Right atrium auricular region (tissue), 2 donors: ENCODE measurements at places on chromosomes 3 and 15. TPM values are rescaled to one million over a fixed set of nuclear protein-coding genes. Genes with fewer than 3 reads are reported as not detected.

DNA sequence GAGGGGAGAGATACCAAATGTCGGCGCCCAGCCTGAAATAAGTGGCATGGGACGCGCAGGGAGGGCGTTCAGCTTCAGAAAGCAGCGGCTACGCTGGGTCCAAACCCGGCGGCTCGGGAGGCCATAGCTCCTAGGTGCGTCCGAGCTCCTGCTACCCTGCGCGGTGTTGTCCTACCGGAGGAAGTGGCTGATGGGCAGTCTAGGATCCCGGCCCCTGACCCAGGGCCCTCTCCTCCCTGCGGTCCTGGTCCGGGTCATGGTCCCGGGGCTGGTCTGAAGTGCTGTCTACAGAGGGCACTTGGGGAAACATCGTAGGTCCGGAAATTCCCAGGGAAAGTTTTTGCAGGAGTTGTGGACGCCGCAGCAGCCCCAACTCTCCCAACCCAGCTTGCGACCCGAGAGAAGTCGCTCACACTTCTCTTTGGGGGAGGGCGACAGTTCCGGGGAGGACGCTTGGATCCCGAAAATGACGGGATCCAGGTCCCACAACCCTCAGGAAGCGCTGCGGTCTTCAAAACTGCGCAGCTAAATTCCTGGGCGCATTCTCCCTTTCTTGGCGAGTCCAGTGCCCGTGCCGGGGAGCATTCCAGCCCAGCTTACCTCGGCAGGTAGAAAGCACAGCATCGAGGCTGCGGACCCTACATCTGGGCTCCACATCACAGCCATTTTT, 9.1 kb upstream of the FOXB1 start:
- no peak for DNase-seq

- no peak for DNase-seq
Observed at GRCh38 chr3:59043391-59043790, 6.4 kb downstream of the CFAP20DC start.

GRCh38 chr3:67700596-67700995, 46.2 kb upstream of the SUCLG2 start:
- no peak for DNase-seq

DNA sequence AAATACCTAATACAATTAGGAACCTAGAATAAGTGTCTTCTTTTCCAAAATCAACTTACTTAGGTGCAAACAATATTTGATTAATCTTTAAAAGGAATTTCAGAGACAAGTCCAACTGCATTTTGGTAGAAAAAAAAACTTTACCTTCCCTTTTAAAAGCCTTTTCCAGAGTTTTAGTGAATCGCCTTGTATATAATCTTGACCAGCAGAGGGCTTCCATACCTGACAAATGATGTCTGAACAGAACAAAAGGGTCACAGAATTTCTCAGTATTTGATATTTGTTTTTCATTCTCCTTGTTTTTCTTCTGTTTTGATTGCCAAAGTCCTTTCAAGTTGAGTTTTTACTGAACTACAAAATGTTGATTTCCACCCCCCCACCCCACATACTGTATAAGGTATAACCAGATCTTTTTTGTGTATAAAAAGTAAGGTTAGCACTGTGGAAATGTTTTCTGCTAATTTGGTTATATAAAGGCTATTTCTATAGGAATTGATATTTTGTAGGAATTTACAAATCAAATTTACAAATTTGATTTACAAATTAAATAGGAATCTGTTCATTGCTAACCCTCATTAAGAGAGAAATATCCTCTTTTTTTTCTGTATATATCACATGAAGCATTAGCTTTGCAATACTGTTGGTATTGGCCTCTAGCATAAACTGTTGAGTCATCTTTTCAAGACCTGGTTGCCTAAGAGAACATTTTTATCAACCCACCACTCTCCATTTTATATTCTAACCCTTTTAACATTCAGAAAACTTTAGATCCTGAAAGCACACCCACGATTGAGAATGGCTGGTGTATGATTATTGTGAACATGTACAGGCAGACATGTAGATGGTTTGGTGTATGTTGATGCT, 464.1 kb upstream of the RARB start:
- DNase-seq, result no peak

Gene ZBBX
- not detected for total RNA-seq

GRCh38 chr15:42048080-42048820, 27.4 kb upstream of the PLA2G4E start:
- no peak for DNase-seq

GRCh38 chr15:68511073-68511991, 67.5 kb upstream of the CORO2B start:
- no peak for DNase-seq

Gene GOLGA6A
- not detected for total RNA-seq

DNA sequence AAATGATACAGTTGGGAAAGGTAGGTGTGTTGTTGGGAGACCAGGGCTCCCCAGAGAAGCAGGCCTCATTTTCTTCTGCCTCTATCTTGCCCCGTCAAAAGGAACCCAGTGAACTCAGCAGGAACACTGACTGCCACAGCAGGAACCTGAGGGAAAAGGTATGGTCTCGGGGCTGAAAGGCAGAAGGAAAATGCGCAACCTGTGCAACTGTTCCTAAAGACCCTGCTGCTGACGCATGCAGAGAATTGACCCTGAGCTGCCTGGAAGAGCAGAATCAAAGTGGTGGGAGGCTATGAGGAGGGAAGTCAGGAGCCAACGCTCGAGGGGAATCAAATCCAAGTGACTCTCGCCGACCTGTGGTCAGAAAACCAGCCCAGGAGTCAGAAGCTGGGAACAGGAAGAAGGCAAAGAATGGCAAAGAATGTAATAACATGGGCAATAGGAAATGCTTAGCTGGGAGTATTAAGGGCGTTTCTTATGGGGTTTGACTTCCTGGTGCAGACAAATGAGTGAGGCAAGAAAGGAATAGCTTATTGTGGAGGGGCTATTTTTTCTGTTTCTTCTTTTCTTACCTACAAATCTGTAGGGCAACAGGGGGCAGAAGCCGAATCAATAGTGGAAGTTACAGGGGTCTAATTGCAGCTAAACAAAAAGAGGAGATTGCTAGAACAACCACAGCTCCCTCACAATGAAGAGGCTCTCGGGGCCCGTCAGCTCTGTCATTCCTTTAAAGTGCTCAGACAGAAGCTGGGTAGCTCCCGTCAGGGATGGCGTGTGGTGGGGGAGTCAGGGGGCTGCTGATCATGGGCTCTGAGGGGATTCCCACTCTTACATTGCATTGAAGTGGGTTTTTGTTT, 65.4 kb upstream of the DLG1 start:
- no peak for DNase-seq

DNA sequence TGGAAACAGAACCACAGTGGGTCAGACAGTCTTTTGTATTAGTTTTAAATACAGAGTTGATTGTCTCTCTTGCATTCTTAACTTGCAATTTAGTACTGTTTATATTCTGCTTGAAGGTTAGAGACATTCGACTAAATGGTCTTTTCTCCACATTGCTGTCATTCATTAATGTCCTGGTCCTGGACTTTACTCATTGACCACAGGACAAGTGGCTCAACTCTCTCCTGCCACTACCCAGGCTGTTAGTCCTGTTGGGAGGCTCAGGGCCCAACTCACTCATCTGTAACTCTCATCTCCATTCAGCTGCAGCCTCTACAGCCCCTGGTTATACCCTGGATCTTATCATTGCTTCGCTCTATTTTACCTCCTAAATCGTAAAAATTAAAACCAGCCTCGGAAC, 427.4 kb downstream of the LPP start:
- no peak for DNase-seq

Gene STRA6
- 0.55 TPM for total RNA-seq
